Stimulated activated CD4-positive, alpha-beta T cell treated with anti-CD3 and anti-CD28 coated beads, Interleukin-1b, Interleukin-23, amount 100 ng/mL, for 4 hours (primary cell): ENCODE measurements at places on chromosomes 7 and 10.

GRCh38 chr7:124784879-124785818 lies 19.6 kb upstream of the GPR37 start:
- DNase-seq, result no peak

GRCh38 chr7:87427288-87427687 lies 48.2 kb downstream of the ABCB4 start:
- DNase-seq, result no peak

DNA sequence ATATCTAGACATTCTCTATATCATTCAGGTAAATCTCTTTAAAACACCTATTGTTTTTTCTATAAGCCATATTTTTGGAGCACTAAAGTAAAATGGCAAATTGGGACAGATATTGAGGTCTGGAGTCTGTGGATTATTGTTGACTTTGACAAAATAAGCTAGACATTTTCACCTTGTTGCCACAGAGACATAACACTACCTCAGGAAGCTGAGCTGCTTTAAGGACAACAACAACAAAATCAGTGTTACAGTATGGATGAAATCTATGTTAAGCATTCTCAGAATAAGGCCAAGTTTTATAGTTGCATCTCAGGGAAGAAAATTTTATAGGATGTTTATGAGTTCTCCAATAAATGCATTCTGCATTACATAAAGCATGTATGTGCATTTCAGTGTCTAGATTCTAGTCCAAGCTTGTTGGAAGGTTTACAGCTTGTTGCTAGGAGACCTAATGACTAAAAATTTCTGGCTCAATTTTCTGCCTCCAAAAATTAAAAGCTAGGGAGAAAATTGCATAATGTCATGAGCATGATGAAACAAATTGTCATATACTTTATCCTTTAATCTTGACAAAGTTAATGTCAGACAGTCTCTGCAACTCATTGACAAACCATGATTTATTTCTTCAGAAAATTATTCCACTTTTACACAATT lies 18.3 kb downstream of the LIPM start:
- no peak for DNase-seq

- no peak for DNase-seq
Observed at GRCh38 chr10:90745565-90745964, 112.3 kb downstream of the HTR7 start.

DNA sequence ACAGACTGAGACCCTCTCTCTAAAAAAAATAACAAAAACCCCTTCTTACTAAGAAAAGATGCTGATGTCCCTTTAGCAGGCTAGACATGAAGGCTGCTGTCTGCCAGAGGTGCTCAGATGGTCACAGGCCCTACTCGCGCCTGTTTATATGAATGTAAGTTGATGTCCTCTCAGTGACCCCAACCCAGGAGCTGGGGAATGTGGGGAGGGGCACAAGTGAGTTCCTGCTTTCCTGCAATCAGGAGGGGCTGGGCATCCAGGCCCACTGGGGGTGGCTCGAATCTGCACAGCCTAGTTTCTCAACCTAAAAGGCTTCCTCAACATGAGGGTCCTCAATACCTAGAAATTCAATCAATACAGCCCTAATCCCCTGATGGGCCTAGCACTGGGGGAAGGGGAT lies 12.1 kb upstream of the SLC29A3 start:
- DNase-seq, result no peak

- no peak for DNase-seq
Observed at GRCh38 chr7:135253851-135254771, 20.5 kb downstream of the STRA8 start.
